ENCODE measurements at places on chromosomes 1 and 21. TPM values are rescaled to one million over a fixed set of nuclear protein-coding genes. Genes with fewer than 3 reads are reported as not detected.

Gene TDRD10
- not detected for total RNA-seq

Gene LCE3D
- not detected for total RNA-seq

Gene ACTRT2
- total RNA-seq: not detected

Gene PERM1
- 1.5 TPM for total RNA-seq

Gene GPR161
- total RNA-seq: 22.6 TPM
